ENCODE measurements at places on chromosomes 11 and 22.

DNA sequence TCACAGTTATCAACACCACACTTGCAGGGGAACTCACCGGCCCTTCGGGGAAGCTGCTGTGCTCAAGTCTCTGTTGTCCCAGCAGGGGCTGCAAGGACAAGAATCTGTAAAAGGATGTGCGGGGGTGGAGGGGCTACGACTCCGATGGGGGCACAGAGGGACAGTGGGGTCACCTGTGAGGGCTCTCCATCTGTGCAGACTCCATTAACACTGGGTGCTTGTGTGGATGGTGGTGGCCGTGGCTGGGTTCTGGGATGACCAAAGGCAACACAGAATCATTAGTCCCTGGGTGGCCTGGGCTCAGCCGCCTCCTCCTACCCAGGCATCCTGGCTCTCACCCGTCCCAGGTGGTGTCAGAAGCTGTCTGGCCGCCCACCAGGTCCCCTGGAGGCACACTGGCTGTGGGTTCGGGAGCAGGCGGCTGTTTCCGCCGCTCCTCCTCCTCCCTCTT lies 10.2 kb upstream of the RBM4B start:
- DNase-seq: no peak
- no peak overlapping the region for H3K27ac ChIP-seq
- H3K4me1 ChIP-seq: peaks cover 3% of the 10 kb centered on the region
- H3K4me3 ChIP-seq: no peak overlapping the region

GRCh38 chr11:86119077-86119476 lies 50.2 kb upstream of the PICALM start:
- DNase-seq: no peak
- no peaks in the 10 kb centered on the region for H3K36me3 ChIP-seq
- peaks cover 25% of the 10 kb centered on the region for H3K4me1 ChIP-seq
- H3K27me3 ChIP-seq: no peaks in the 10 kb centered on the region
- H3K27ac ChIP-seq: no peak overlapping the region

- H3K4me3 ChIP-seq: no peak within 1 kb of the TSS
- no peaks in the 10 kb centered on the region for H3K4me1 ChIP-seq
- DNase-seq: no peak
- no peaks in the 10 kb centered on the region for H3K27me3 ChIP-seq
- H3K36me3 ChIP-seq: no peaks in the 10 kb centered on the region
- H3K27ac ChIP-seq: no peak within 1 kb of the TSS
These were observed at the start of gene SOX10 for GRCh38 chr22:37983860-37984791. Gene SOX10 (minus strand): TSS chr22:37984555. CDS start chr22:37983784, 771 bp downstream.

DNA sequence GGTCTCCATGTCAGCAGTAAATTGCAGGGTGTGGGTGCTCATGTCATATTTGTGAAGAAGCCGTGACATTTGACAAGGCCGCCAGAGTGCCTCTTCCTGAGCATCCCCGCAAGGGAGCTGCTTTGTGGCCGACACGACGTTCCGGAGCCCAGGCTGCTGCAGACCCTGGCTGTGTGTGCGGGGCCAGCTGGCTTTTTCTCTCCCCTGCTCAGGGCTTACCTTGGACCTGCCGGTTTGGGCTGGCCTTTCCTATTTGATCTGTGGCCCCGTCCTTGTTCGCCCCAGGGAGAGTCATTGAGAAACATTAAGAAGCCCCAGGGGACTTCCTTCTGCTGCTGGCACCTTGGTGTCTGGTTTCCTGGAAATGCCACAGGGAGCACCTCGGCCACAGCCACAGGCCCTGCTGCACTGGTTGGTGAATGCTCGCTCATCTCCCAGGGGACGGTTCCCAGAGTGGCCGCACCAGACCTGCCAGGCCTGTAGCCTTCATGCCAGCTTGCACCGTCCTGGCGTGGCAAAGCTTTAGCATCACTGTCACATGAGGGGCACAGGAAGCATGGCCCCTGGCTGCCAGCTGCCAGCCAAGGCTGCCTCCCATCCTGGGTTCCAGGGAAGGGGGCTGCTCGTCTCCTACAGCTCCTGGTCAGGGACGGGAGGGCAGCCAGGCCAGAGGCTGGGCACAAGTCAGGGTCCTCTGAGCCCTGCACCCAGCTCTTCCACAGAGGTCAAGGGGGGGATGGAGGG lies 5.4 kb downstream of the GRK2 start:
- no peak for DNase-seq
- no peaks in the 10 kb centered on the region for H3K27me3 ChIP-seq
- no peaks in the 10 kb centered on the region for H3K36me3 ChIP-seq
- no peak overlapping the region for H3K4me3 ChIP-seq
- no peak overlapping the region for H3K27ac ChIP-seq

DNA sequence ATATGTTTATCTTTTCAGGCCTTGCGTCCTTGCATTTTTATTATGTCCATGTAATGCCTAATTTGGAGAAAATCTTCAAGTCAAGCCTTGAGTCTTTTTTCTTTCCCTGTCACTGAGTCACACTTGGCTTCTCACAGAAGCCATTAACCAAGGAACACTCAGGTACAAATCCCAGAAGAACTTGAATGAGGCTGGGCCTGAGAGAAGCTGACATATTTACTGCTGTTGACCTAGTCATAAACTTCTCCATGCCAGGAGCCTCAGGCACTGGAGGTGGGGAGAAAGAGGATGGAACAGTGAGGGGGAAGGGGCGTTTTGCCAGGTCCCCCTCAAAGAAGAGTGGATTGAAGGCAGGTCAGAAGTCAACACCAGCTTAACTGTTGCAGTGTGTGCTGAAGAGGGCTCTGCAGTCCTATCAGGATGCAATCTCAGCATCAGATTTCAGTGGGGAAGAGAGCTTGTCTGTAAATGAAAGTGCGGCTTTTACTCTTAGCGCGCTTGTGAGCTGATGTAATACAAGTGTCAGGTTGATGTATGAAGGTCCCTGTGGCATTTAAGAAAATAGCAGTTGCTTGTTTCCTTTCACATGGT lies 526.0 kb downstream of the ETS1 start:
- H3K4me3 ChIP-seq: no peak overlapping the region
- DNase-seq: no peak
- H3K4me1 ChIP-seq: peaks cover 15% of the 10 kb centered on the region
- H3K27me3 ChIP-seq: no peaks in the 10 kb centered on the region
- no peak overlapping the region for H3K27ac ChIP-seq
- H3K36me3 ChIP-seq: no peaks in the 10 kb centered on the region
